Effector CD8-positive, alpha-beta T cell (primary cell): ENCODE measurements at places on chromosomes 16 and 17.

DNA sequence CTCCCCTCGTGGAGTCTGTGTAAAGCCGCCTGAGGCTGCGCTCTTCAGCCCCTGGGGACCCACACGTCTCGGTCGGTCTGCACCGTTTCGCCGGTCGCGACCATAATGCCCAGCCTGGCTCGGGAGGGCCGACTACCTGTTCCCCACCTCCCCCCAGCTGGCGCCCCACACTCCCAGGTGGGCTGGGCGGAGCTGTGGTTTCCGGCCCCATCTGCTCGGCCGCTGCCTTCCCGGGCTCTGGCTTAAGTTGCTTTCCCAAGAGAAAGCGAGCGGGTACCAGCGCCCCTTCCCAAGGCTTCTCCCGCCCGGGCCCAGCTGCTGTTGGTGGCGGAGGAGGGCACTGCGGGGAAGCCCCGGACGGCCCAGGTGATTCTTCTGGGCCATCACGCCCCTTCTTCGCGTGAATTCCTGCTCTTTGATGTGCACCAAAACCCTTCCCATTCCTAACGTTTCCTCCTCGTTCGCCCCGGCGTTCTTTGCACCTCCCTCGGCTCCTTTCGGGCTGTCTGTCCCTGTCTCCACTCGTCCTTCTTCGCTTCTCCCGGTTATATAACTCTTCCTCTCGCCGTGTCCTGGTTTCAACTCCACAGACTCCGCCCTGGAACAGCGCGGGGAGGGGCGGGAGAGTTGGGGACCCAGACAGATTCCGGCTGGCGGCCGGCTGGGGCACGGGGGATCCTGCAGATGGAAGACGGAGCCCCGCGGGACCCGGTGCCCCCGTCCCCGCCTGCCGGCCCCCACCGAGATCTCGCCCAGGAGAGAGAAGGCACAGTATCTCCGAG, 2.0 kb downstream of the KDM6B start:
- peak; percentile 55 for DNase-seq

- peak; percentile 61 for DNase-seq
Observed at GRCh38 chr17:75764711-75765421, at the start of gene GALK1. Gene GALK1 (minus strand): TSS chr17:75765192. CDS start chr17:75765136, 56 bp downstream.

DNA sequence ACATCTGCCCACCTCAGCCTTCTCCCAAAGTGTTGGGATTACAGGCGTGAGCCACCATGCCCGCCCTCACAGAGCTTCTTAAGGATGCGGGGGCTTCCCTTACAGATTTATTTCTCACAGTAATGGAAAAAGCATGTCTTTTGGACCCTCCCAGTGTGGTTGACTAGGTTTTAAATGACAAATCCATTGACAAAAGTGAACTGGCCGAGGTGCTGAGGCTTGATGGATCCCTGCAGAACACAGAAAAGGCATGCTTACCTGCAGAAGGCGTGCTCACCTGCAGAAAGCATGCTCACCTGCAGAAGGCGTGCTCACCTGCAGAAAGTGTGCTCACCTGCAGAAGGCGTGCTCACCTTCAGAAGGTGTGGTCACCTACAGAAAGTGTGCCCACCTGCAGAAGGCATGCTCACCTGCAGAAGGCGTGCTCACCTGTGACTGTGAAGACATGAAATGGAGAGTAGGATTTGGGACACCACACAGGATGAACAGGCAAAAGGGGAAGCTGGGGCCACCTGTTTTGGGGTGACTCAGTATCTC, 15.1 kb upstream of the BBS2 start:
- DNase-seq: no peak

DNA sequence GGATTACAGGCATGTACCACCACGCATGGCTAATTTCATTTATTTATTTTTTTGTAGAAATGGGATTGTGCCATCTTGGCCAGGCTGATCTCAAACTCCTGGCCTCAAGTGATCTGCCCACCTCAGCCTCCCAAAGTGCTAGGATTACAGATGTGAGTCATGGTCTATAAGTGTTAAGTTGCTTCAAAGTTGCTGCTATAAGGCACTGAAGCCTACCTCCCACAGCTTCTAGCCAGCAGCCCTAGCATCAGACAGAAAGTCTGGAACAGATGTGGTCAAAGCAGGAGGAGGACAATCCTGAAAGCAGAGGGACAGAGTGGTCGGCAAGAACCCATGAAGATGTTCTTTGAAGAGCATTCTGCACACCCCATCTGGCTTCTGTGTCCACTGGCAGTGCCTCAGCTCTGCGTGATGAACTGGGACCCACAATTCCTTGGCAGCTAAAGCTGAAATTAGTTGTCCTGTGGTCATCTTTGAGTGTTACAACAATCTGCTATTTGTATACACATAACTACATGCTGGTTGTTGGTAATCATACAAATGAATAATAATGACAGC, 11.2 kb downstream of the MAP3K14 start:
- DNase-seq: no peak

- no peak for DNase-seq
Observed at GRCh38 chr16:21076186-21076883, 74.3 kb downstream of the DNAH3 start.

- no peak for DNase-seq
Observed at GRCh38 chr16:19315889-19316433, 30.4 kb downstream of the CLEC19A start.

DNA sequence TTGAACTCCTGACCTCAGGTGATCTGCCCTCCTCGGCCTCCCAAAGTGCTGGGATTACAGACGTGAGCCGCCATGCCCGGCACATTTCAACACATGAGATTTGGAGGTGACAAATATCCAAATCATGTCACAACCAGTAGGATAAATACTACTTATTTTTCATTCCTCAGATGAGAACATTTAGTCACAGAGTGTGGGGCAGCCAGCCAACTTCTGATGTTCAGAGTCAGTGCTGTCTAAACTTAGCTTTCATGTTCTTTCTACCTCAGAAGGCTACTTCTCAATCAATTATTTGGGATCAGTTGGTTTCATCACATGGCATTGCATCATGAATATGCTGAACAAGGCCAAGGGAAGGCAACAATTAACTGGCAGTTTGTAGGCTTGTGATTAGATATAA, 134.5 kb downstream of the CDH13 start:
- no peak for DNase-seq
